ENCODE measurements at places on chromosomes 1 and 21. TPM values are rescaled to one million over a fixed set of nuclear protein-coding genes. Genes with fewer than 3 reads are reported as not detected.

Gene FNDC10
- 1.9 TPM for total RNA-seq

DNA sequence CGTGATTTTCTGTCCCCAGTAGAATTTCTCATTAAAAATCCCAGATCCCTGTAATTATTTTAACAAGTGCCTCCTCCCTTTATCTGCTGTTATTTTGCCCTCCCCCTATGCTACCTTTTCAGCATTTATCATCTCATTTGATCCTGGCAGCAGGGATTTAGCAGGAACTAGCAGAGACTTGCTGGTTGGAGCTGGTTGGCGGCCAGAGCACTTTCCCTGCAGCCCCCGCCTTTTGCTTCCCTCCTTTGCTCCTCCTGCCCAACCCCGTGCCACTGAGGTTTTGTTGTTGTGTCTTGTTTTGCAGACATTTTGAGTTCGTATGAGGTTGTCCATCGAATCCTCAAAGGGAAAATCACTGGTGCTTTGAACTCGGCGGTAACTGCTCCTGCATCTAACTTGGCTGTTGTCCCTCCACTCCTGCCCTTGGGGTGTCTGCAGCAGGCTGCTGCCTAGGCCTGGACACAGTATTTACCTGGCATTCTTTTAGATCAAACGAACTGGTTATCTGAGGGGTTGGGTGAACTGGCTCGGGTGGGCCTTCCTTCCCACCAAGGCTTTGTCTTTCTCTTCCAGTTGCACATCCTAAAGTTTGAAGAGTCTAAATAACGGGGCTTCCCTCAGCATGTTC is 11.2 kb downstream of the UBE2Q1 start:
- no peak for DNase-seq
- H3K27ac ChIP-seq = no peak overlapping the region
- peaks cover 27% of the 10 kb centered on the region for H3K36me3 ChIP-seq
- H3K27me3 ChIP-seq = peaks cover 3% of the 10 kb centered on the region
- H3K4me1 ChIP-seq = no peaks in the 10 kb centered on the region
- H3K4me3 ChIP-seq = no peak overlapping the region

DNA sequence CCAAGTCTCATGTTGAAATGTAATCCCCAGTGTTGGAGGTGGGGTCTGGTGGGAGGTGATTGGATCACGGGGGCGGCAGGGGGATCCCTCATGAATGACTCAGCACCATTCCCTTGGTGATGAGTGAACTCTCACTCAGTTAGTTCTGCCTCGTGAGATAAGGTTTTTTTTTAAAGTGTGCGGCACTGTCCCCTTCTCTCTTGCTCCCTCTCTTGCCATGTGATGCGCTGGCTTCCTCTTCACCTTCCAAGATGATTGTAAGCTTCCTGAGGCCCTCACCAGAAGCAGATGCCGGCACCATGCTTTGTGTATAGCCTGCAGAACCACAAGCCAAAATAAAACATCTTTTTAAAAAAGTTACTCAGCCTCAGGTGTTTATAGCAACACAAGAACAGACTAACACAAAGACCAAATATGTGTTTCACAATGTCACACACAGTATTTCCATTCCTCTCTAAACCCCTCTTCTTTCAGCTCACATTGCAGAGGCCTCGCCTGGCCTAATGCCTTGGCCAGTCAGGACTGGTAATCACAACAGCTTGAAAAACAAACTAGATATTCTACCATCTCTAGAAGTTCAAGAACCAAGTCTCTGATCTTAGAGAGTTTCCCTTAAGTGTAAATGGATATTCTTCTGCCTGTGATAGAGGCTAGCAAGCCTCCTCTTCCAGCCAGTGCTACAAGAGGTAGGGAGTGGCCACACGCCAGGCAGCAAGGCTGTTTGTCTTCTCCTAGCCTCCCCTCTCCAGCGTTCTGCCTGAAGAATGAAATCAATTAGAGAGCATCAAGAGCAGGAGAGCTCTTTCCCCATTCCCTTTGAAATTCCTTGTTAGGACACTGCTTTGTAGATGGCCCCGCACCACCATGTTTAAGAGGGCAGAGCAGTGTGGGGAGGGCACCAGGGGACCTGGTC is 19.6 kb upstream of the RAP1A start:
- no peaks in the 10 kb centered on the region for H3K27me3 ChIP-seq
- no peak overlapping the region for H3K27ac ChIP-seq
- no peak for DNase-seq
- H3K36me3 ChIP-seq = no peaks in the 10 kb centered on the region
- no peaks in the 10 kb centered on the region for H3K4me1 ChIP-seq

DNA sequence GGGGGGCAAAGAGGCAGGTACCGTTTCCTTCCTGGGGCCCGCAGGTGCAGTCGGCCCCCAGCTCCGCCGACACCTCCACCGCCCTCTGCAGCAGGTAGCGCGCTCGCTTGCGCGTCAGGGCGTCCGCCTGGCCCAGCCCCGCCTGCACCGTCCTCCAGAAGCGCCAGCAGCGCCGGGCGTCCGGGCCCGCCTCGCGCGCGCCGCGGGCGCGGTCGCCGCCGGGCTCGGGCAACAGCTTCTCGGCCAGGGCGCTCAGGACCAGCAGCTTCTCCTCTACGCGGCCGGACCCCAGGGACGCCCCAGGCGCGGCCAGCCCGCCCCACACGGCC is 863 bp downstream of the TARBP1 start:
- H3K36me3 ChIP-seq = no peaks in the 10 kb centered on the region
- H3K27ac ChIP-seq = no peak overlapping the region

GRCh38 chr1:35623832-35624231 is 17.5 kb downstream of the PSMB2 start:
- no peaks in the 10 kb centered on the region for H3K4me1 ChIP-seq
- H3K36me3 ChIP-seq = peaks cover 73% of the 10 kb centered on the region
- no peak overlapping the region for H3K27ac ChIP-seq
- no peak for DNase-seq
- H3K4me3 ChIP-seq = no peak overlapping the region

DNA sequence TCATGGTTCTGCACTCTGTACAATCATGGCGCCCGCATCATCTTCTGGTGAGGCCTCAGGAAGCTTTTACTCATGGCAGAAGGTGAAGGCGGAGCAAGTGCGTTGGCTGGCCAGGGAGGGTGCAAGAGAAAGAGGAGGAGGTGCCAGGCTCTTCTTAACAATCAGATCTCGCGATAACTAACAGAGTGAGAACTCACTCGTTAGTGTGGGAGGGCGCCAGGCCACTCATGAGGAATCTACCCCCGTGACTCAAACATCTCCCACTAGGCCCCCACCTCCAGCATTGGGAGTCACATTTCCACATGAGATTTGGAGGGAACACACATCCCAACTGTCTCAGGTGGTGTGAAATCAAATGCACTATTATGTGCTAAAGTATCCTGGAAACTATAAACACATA is 220.2 kb upstream of the CSF3R start:
- H3K36me3 ChIP-seq = no peaks in the 10 kb centered on the region
- H3K27me3 ChIP-seq = peaks cover 38% of the 10 kb centered on the region
- H3K4me1 ChIP-seq = no peaks in the 10 kb centered on the region
- H3K4me3 ChIP-seq = no peak overlapping the region
- H3K27ac ChIP-seq = no peak overlapping the region

DNA sequence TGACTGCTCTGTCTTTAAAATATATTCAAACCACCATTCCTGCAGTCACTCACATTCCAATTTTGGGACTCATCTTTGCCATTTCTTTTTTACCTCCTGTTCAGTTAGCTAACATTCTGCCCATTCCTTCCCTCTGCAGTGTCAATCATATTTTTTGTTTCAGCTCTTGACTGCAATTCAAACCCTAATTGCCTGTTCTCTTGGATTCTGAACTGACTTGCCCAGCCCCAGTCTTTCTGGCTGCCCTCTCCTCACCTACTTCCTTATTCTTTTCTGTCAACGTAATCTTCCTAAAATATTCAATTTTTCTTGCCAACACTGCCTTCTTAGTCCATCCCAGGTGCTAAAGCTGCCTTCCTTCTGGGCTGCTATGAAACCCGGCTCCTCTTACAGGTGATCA is 6.1 kb downstream of the PRDM2 start:
- H3K36me3 ChIP-seq = no peaks in the 10 kb centered on the region
- H3K4me1 ChIP-seq = no peaks in the 10 kb centered on the region
- H3K4me3 ChIP-seq = no peak overlapping the region
- no peak overlapping the region for H3K27ac ChIP-seq
